ENCODE measurements at places on chromosomes 7 and 10.

DNA sequence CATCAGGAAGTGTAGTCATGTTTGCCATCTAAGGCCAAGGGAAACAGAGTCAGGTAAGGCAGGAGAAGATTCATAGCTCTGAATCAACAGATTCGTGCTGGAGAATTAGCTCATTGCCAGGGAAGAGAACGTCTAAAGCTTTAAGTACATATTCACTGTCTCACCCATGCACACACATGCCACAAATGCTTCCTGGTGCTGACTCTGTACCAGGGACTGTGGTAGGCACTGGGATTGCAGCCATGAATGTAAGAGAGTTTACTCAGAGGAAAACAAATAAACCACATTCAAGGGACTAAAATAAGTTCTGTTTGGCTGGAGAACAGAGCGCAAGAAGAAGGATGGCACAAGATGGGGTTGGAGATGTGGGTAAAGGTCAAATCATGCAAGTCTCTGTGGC is 89.8 kb upstream of the HPS1 start:
- no peak for DNase-seq

GRCh38 chr10:51260376-51260775 is 186.1 kb downstream of the PRKG1 start:
- DNase-seq: no peak

- DNase-seq: no peak
Observed at GRCh38 chr10:58618158-58618676, 105.5 kb downstream of the BICC1 start.

- DNase-seq: no peak
Observed at GRCh38 chr7:26959290-26959689, 94.9 kb upstream of the SKAP2 start.

DNA sequence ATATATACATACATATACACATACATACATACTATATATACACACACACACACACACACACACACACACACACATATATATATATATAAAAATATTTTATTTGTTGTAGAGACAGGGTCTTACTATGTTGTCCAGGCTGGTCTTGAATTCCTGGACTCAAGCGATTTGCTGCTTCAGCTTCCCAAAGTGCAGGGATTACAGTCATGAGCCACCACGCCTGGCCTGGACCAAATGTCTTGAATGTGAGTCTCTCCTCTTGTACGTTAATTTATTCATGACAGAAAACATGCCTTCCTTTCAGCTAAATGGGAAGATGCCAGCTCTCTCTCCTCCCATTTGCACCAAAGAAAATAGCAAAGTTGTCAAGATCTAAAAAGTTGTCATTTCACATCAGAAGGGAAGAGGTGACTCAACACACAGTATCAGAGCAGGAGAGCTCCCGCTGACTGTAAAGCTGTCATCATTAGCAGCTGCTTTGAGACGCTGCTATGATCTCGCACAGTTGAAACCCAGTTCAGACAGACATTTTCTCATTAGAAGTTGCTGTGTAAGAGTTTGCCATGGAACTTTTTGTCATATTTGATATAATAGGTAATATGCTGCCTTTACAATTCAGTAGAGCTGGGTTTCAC is 224.3 kb downstream of the SFMBT2 start:
- DNase-seq: no peak
